ENCODE measurements at places on chromosomes 11 and 22. TPM values are rescaled to one million over a fixed set of nuclear protein-coding genes. Genes with fewer than 3 reads are reported as not detected.

Gene SLC5A1
- total RNA-seq: not detected

Gene SLC37A2
- total RNA-seq: 0.27 TPM

Gene DNAJB7
- not detected for total RNA-seq

Gene ANKK1
- total RNA-seq: under 0.01 TPM

DNA sequence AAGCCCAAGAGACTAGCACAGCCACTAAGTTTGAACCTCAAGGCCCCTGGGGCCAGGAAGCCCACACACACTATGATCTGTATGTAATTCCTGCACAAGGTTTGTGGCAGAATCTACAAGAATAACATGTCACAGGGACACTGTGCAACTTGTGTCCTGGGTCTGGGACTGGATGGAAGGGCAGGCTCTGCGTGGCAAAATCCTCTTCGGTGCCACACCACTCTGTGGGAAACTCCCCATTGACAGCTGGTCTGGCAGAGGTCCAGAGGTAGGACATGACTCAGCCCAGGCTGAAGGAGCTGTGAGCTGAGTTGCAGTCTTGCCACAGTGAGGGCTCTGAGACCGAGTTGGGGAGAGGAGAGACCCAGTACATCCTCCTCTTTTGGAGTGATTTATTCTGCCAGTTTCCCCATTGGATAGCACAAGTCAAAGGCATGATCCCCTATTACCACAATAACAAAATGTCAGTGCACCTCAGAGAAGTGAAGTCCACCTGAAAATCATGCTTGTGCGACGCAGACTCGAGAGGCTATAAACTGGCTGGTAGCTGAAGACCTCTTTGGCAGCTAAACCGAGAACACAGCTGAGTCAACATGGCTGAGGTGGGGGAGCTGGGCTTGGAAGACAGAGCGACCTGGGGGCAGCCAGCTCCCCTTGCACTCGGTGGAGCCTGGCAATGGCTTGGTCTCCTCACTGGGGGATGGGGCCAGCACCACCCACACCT is 23.3 kb upstream of the SERPIND1 start:
- no peak for DNase-seq

- no peak for DNase-seq
Observed at GRCh38 chr11:10996678-10997077, 138.8 kb upstream of the ZBED5 start.

DNA sequence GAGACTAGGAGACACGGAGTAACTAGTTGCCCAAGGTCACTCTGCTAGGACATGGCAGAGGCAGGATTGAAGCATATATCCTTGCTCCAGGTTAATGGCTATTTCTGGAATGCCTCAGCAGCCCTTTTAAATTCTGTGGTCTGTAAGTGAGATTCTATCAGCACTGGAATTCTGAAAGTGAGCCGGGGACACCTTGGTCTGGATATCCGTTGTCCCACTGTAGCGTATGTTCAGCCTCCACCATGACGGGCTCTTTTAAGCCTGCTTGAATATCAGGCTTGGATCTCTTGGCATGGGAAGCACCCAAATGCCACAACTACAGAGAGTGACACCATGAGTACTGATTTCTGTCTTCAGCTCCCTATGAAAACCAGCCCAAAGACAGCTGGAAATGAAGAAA is 254.4 kb downstream of the OPCML start:
- no peak for DNase-seq

DNA sequence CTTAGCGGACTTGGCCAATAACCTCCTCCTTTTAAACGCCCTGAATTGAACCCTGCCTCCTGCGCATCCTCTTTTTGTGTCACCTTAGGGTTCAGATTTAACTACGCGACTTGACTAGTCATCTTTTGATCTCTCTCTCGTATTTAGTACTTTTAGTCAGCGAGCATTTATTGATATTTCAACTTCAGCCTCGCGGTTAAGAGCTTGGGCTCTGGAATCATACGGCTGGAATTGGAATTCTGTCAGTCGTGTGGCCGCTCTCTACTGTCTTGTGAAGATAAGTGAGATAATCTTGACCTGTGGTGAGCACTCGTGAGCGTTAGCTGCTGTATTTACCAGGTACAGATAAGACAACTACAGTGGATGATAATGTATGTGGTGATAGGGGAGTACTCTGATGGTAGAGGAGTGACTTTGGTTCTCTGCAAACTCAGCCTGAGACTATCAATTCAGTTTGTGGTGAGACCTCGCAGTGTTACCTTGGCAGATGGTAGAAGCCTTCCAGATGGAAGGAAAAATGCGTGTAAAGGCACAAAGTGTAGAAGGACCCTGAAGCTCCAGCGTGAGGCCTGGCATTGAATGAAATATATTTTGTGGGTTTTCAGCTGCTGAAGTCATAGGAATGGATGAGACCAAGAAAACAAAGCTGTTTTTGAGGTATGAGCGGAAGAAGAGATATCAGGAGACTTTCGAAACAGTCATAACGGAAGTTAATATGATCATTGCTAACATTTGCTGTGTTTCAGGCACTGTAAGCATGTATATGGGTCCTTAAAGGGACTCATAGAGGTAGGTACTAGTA is 682 bp downstream of the ATM start:
- no peak for DNase-seq

GRCh38 chr11:115047631-115048030 is 369.3 kb downstream of the NXPE2 start:
- no peak for DNase-seq

DNA sequence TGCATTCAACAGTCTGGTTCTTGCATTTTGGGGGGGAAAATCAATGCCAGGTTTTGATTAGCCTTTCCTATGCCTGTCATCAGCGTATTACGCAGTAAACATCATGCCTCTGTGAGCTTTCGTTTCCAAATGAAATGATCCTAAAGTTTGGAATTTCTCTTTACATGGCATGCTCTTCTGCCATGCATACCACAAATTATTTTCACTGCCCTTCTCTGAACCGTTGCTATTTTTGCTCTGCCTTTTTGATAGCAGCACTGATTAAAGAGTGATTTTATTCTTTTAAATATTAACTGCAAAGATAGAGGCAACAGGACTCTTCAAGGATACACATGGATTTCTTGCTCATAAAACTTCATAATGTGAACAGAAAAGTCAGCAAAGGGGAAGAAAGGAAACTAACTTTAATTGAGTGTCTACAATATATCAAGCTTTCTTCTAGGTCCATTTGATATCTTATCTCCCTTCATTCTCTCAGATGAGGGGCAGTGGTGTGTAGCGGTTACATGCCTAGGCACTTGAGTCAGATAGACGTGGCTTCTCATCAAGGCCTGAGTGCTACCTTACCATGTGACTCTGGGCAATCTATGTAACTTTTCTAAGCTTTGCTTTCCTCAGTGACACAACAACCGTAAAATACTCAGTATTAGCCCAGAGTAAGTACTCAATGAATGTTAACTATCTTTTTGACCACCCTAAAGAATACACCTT is 25.0 kb upstream of the FZD4 start:
- no peak for DNase-seq

GRCh38 chr11:97544431-97544830 is 1154.6 kb downstream of the JRKL start:
- no peak for DNase-seq

DNA sequence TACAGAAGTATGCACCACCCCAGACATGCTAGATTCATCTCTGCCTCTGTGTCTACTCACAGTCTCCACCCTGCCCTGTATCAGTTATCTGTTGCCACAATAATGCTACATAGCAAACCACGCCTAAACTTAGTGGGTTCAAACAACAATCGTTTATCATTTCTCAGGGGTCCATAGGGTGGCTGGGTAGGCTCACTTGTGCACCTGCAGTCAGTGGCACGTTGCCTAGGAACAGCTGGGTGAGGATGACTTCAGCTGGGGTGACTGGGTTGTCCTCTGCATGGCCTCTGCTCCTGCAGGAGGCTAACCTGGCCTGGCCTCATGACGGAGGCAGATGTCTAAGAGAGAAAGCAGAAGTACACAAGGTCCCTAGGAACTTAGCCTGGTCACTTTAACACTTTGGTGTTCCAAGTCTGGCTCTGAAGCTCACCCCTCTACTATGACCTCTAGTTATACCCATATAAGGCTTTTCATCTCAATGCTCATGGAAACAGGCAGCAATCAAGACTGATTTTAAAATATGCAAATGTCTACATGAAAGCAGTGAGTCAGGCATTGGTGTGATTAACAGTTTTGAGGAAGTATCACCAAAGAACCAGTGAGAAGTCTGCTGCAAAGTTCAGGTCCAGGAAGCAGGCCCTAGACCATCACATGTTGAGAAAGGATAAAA is 10.7 kb downstream of the OLFML1 start:
- DNase-seq: no peak

DNA sequence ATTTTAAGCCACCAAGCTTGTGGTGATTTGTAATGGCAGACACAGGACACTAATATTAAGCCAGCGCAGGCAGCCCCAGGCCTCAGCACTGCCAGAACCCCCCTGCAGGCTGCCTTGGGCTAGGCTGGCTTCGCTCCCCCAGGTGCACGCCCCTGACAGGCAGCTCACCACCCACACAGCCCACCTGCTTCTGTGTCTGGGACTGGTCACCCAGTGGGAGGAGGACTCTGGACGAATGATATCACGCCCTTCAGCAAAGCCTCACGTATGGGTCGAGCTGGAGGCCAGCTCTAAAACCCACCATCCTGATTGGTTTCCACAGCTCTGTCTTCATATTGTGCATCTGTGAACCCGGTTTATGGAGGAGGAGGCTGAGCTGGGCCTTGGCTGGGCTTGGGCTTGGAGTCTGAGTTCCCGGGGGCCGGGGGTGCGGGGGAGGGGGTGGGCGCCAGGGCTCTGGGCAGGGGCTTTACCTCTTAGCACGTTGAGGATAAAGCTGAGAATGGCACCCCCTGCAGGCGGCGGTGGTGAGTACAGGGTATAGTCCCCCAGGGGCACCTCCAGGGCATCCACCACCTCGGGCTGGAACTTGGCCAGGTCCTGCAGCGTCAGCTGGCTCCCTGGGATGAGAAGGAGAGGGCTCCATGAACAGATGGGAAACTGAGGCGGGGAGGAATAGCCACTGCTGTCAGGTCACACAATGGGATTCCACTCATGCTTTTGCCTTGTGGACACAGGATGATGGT is 13.8 kb downstream of the GGT5 start:
- DNase-seq: peak; percentile 45

DNA sequence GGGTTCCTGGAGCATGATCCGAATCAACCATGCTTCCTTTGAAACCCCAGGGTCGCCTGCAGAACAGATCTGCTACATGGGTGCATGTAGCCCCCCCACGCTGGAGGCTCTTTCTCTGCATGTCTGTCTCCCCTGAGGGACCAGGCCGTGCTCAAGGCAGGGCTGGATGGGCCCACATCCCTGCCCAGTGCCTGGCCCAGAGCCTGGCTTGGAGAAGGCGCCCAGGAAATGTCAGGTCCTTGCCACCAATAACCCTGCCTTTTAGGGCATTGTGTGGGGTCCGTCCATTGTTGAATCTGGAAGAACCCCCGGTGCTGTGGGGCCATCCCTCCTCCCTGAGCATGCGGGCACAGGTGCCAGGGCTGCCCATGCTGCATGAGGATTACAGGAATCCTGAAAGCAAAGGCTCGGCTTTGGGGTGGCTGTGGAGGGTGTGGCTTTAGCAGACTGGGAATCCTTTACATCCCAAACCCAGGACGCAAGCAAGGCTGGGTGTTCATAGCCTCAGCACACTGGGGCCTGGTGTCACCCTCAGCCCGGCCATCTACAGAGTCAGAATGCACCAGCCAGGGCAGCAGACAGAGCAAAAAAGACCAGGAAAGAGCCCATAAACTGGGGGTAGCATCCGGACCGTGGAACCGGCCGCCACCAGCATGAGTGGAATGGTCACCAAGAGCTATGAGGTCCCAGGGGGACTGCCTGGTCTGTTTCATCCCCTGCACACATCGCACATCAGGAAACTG is 48.2 kb downstream of the RTL6 start:
- no peak for DNase-seq

Measured in hematopoietic multipotent progenitor cell (in vitro differentiated cells).